ENCODE measurements at places on chromosomes 12 and 14.
A peak's percentile ranks its signal among the peaks of the same experiment; 100 is the strongest.

GRCh38 chr14:87160989-87161388 lies 832.0 kb downstream of the GALC start:
- no peak for DNase-seq

DNA sequence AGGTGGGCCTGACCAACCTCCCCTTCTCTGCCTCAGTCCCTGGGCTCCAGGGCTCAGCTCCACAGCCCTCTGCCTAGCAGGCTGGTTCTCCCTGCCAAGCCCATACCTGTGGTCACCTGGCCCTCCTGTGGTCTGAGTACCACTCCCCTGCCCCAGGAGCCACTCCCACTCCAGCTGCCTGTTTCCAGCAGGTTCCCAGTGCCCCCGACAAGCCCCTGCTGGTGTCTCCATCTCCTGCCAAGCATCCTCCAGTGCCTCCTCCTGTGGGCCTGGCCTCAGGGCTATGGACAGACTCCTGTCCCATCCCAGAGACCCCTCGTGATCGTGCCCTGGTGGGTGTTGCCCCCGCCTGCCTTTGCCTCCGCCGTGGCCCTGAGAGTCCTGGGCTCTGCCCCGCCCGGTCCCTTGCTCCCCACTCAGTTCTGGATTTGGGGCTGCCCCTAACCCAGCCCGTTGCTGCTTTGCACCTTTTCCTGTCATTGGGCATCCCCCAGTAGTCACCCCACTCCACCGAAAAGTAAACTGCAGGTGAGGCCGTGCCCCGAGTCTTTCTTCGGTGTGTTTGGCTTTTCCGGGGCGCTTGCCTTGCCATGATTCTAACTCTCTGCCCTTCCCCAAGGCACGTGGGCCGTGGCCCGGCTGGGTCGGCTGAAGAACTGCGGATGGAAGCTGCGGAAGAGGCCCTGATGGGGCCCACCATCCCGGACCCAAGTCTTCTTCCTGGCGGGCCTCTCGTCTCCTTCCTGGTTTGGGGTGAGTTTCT lies 9.8 kb downstream of the MEG3 start:
- DNase-seq = no peak

DNA sequence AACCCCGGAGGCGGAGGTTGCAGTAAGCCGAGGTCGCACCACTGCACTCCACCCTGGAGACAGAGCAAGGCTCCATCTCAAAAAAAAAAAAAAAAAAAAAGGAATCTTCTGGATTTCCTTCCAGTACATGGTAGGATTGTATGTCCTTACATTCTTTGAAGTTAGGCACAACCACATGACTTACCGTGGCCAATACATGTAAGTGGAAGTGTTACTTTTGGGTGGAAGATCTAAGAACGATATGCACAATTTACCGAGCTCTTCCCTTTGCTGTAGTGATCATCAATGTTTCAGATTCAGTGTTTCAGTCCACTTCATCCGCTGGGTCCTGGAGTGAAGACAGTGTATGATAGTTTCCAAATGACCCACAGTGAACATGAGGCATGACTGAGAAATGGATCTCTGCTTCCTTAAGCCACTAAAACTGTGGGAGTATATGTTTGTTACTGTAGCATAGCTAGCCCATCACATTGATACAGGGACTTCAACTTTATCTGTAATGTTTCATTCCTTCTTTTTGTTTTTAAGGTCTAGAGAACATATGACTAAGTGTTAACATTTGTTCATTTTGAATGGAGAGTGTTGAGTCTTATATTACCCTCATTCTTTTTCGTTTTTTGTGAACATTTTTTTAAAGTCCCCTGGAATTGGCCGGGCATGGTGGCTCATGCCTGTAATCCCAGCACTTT lies 18.5 kb upstream of the NINJ2 start:
- no peak for DNase-seq

- DNase-seq = no peak
These were observed 15.3 kb downstream of the SPIC start for GRCh38 chr12:101490286-101490920.

- DNase-seq = no peak
These were observed 32.4 kb downstream of the HIGD1C start for GRCh38 chr12:50984586-50985298.

DNA sequence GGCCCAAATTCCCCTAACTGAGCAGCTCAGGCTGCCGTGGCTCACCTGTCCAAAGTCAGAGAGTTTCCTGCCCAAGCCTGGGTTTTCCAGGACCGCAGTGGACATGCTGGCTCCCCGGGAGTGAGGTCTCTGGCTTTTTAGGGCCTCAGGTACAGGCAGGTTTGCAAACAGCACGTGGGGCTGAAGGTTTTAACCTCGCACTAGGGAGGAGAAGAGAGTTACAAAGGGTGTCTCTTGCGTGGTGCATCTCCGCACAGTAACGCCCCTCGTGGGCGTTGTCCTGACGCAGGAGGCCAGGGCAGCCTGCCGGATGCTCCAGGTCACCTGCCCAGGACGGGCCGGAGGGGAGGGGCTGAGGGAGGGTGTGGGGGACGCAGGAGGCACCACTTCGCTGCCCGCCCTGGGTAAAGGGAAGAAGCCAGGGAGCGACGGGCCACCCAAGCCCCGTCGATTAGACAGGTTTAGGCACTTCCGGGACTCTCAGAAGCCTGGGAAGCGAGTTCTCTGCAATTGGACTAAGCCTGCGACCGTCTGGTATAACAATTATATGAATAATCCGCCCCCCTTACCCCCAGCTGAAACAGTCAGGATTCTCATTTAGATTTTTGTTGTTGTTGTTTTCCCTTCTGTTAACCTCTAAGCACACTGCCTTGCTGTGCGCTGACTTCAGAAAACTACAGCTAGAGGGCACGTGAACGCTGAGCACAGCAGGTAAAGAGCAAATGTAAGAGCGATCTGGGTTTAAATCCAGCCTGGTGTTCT lies at the start of gene PAH:
PAH (minus strand) TSS at position 219 of the 762 bp plus-strand sequence; CDS start at position 105, 114 bp downstream.
- peak; percentile 1 for DNase-seq

DNA sequence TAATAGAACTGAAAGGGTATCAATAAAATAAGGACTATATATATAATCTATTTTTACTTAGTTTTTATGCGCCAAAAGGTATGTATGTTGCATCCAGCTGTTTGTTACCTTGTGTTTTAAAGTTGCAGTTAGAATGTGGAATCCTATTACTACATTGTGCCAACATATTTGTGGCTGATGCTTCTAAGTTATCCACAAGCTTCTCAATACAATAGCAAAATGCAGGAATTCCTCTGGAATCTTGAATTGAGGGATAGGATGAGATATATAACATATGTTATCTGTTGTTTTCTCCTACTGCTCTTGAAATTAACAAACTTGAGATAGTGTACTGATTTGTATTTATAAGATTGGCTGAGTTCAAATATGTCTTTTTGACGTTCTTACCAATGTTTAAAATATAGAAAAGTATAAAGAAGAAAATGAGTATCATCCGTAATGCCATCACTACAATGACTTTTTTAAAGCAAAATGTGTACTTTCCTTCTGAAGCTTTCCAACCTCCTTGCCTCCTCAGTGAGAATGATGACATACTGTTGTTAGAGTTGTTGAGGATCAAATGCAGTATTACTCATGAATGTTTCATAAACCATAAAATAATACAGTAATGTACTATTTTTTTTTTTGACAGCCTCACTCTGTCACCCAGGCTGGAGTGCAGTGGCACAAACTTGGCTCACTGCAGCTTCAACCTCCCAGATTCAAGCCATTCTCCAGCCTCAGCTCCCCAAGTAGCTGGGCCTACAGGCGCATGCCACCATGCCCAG lies 6.6 kb downstream of the RAP1B start:
- DNase-seq = no peak

- DNase-seq = no peak
These were observed 41.8 kb downstream of the GALNT9 start for GRCh38 chr12:132287391-132288238.

- DNase-seq = no peak
These were observed 36.0 kb downstream of the CDK17 start for GRCh38 chr12:96364092-96364700.

DNA sequence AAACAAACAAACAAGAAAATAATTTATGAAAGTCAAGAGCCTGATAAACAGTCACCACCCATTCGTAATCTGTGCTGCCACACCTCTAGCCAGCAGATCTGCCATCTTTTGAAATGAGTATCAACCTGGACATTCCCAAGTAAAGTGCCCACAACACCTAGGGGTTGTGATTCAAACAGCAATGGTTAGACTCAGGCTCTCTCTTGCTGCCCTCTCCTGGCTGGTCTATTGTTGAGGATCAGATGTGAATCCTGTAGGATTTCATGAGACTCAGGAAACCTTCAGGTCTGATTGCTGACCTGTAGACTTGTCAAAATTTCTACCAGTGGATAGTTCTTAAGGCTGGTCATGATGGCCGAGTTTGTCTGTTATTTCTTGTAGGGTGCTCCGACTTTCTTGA lies 26.8 kb downstream of the DGLUCY start:
- DNase-seq = no peak

GRCh38 chr14:84225268-84225667 lies 1304.7 kb upstream of the FLRT2 start:
- DNase-seq = no peak
